ENCODE measurements at places on chromosomes 2 and 18. TPM values are rescaled to one million over a fixed set of nuclear protein-coding genes. Genes with fewer than 3 reads are reported as not detected.

The PTPRM gene
- 96.8 TPM for polyA plus RNA-seq

The SFTPB gene
- 0.14 TPM for polyA plus RNA-seq

The GYPC gene
- 57.8 TPM for polyA plus RNA-seq

The ATOH8 gene
- polyA plus RNA-seq, result 12.0 TPM

The KCNIP3 gene
- 15.2 TPM for polyA plus RNA-seq

The NMUR1 gene
- polyA plus RNA-seq, result 0.98 TPM

The CDCA7 gene
- 40.1 TPM for polyA plus RNA-seq

The CCDC150 gene
- polyA plus RNA-seq, result 16.7 TPM

The NT5C1B gene
- 0.86 TPM for polyA plus RNA-seq

All from right renal pelvis (tissue), 4 donors.